Stimulated activated CD8-positive, alpha-beta memory T cell treated with anti-CD3 and anti-CD28 coated beads, Interleukin-7, amount 100 ng/mL, for 24 hours (primary cell): ENCODE measurements at places on chromosomes 7 and 10.

DNA sequence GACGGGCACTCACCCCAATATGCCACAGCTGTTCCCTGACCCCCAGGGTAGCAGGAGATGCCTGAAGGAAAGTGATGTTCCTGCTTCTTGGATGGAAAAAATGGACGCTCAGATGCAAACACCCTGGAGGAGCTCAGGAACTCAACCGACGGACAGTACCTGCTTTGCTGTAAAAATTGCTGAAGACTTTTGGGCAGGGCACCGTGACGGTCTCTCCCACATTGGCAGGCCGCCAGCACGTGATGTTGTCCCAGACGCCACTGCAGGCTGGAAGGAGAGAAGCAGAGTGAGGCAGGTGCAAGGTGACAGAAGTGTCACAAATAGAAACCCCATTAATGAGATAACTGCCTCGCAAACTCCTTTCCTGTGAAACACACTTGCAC lies 35.0 kb downstream of the VIPR2 start:
- DNase-seq = no peak

- DNase-seq = no peak
Observed at GRCh38 chr10:5983774-5984173, 6.4 kb upstream of the IL15RA start.

- no peak for DNase-seq
Observed at GRCh38 chr10:117830787-117831212, 215.9 kb downstream of the RAB11FIP2 start.

GRCh38 chr10:60430017-60430416 lies 40.3 kb upstream of the ANK3 start:
- DNase-seq = no peak

- no peak for DNase-seq
Observed at GRCh38 chr7:142468871-142469665, 211.2 kb upstream of the PRSS58 start.

DNA sequence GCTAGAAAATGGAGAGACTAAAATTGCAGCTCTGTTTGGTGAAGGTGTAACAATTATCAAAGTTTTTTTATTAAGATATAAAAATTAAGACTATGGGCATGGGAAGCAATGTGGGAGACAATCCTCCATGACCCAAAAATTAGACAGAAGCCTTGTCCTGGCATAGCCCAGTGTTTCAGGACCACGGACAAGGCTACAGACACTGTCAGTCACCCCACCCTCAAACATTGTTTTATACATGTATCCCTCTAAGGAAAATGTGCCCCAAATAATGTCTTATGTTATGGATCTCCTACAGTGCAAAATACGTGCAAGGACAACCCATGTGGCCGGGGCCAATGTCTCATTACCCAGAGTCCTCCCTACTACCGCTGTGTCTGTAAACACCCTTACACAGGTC lies 24.0 kb downstream of the HABP2 start:
- DNase-seq = no peak

DNA sequence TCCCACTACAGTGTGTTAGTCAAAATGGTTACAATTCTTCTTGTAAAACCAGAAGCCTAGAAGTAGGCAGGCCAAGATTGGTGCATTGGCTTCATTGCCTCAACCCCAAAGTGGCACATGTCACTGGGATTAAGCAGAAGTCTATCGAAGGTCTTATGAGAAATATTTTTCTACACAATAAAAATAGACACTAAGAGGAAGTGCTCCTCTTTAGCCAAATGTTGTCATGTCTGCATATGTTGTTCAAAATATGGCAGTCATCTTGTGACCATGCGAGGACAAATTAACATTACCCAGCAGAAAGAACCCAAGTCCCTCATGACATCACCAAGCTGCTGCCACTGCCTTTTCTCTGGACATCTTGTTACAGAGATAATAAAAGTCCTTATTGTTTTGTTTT lies 6.3 kb upstream of the NSMCE4A start:
- no peak for DNase-seq

GRCh38 chr10:14089556-14090292 lies 241.0 kb downstream of the FRMD4A start:
- DNase-seq = no peak
